Right renal cortex interstitium (tissue), 3 donors: ENCODE measurements at places on chromosomes 12 and 14.

DNA sequence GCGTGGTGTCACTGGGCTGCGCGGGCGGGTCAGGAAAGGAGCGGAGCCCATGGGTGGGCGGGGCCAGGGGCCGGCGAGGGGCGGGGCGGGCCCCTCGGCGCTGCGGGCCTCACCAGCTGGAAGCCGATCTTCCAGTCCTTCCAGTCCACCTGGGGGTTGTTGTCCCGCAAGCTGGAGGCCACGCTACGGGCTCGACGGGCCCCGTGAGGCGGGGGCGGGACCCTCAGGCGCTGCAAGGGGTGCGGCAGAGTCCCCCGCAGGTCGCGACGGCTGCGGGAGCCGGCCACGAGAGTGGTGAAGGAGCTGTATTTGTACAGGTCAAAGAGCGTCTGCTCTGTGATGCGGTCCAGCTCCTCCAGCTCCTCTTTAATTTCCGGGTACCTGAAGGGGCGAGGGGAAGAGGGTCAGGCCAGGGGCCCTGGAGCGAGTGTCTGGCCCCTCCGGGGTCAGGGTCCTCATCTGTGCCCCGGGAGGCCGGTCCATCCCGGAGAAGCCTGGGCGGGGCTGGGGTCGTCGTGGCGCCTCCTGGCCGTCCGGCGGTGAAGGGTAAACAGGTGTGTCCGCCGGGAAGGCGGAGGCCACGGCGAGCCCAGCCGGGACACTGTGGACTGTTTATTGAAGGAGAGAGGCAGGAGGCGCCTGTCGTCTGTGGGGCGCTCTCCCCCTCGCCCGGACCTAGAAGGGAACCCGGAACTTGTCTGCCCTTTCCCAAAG, 11.9 kb downstream of the SCNN1A start:
- no peak for DNase-seq

GRCh38 chr14:22884738-22885523, 1.9 kb downstream of the REM2 start:
- DNase-seq = no peak

DNA sequence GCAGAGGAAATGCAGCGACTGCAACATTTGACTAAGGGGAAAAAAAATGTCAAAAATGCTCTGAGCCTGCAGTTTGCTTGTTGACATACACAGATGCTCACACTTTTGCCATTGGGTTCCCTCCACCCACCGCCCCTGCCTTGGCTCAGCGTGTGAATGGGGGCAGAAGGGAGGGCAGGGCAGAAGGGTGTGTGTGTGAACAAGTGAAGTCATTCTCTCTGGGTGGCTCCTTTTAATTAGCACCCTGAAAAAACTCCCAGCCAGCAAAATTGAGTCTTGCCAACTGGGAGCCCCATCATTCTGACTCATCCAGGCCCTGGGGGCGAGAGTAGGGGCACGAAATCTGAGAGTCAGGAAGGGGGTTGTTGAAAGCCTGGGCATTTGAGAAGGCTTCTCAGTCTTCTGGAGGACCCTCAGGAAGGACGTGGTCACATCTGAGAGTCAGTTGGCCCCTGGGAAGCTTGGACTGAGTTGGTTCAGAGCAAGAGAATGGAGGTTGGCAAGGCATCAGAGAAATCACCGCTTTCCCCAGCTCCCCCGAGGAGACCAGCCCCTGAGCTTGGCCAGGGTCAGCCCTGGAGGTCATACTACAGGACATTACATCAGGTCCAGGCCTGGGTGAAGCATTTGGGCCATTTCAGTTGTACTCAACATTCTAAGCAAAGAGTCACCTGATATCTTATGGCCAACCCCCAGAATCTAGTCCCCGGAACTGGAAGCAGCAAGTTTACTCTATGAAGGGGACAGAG, 22.7 kb upstream of the KRT78 start:
- no peak for DNase-seq

GRCh38 chr12:132162508-132163031, 18.3 kb downstream of the NOC4L start:
- DNase-seq = no peak

- no peak for DNase-seq
Measured at GRCh38 chr12:16325426-16325825, 22.0 kb upstream of the MGST1 start.

DNA sequence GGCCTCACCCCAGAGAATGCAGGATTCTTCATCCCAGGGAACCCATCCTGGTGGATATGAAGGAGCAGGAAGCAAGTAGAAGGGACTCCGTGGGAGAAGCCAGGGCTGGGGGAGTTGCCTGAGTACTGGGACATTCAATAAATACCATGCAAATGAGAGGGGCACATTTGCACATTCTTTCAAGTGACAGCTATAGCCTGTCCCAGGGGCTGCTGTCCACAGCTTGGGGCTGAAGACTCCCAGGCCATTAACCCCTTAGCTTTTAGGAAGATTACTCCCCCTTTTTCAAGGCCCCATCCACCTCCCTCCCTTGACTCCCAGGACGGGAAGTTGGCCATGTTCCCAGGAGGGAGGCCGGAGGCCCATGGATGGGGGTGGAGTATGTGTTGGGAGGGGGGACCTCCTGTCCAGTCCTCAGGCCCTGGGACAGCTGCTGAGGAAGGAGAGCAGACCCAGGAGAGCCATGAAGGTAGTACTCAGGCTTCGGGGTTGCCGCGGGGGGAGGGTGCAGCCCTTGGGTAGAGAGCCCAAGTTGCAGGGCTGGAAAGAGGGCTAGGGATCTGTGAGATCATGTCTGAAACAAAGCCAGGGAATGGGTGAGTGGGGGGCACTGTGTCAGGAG, 974 bp upstream of the TNS2 start:
- no peak for DNase-seq

- no peak for DNase-seq
Measured at GRCh38 chr14:68462683-68463082, 330.2 kb downstream of the ZFP36L1 start.

DNA sequence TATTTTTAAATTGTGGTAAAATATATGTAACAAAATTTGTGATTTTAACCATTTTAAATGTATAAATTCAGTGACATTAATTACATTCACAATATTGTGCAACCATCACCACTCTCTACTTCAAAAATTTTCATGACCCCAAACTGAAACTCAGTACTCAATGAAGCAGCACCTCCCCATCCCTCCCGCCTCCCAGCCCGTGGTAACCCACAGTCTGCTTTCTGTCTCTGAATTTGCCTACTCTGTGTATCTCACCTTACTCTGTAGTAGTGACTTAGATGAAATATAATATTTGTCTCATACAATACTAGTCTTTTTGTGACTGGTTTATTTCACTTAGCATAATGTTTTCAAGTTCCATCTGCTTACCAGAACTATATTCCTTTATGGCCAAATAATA, 36.2 kb downstream of the EML1 start:
- no peak for DNase-seq

DNA sequence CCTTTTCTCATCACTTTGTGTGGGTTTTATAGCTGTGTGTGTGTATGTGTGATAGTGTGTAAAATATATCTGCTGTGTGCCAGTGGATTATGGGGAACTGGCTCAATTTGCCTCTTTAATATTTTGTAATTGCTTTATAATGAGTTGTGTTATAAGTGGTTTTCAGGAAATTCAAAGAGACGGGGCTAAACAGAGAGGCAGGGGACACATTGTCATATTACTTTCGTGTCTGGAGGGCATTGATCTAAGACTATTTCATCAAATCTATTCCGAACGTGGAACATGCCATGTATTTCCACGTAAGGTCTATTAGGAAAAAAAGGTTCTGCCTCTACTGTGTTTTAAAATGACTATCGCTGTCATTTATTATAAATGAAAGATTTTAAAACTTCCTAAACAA, 793.2 kb upstream of the TMEM132C start:
- DNase-seq = no peak

GRCh38 chr12:39867631-39868327, 238.1 kb downstream of the SLC2A13 start:
- no peak for DNase-seq

DNA sequence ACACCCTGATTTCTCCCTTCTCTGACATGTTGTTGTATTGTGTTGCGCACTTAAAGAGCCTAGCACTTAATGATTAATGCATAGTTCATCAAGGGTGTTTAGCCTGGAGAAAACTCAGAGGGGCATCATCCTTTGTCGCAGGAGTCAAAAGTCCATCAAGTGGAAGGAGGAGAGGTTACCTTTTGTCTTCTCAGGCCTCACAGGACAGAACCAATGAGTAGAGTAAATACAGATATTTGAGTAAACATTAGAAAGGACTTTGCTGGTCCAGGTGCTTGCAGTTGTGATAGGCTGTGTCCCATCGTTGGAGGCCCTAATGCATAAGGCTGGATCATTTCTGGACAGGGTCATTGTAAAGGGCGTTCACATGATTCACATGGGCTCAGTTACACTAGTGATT, 430.9 kb downstream of the PCNX1 start:
- no peak for DNase-seq

GRCh38 chr14:41859336-41859735, 252.7 kb downstream of the LRFN5 start:
- DNase-seq = no peak

GRCh38 chr14:99937475-99938244, 127.6 kb upstream of the EVL start:
- no peak for DNase-seq

DNA sequence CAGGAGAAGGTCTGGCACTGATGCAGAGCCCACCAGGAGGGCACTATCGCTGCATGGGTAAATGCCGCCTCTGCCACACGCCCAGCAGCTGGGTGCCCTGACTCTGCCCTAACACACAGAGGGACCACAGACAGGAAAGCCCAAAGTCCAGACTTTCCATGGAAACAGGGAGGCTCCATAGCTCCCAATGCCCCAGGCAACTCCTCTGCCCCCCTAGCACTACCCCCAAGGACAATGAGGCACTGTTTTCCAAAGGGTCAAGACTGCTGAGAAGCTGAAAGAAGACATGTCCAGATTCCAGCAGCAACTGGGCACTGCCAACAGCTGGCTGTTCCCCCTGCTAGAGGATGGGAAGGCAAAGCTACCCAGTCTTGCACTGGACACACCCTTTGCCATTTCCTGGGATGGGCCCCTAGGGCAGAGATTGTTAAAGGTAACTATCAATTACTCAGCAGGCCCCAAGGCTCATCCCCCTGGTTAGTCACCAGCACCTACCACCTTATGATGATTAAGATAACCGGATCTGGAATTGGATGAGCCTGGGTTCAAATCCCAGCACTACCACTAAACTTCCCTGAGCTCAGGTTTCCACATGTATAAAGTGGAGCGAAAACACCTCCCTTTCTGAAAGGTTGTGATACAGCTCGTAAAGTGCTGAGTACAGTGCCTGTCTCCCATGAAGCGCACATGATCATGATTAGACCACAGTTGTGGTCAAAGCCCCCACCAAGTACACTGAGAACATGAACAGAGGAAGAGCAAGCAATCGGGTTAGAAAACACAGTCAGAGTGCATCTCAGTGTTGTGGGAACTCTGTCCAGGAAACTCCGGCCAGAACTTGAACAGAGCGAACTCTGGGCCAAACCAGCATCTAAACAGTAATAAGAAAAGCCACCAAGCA, 3.3 kb downstream of the PXN start:
- DNase-seq = no peak

GRCh38 chr14:59297071-59297776, 108.8 kb downstream of the DAAM1 start:
- no peak for DNase-seq

DNA sequence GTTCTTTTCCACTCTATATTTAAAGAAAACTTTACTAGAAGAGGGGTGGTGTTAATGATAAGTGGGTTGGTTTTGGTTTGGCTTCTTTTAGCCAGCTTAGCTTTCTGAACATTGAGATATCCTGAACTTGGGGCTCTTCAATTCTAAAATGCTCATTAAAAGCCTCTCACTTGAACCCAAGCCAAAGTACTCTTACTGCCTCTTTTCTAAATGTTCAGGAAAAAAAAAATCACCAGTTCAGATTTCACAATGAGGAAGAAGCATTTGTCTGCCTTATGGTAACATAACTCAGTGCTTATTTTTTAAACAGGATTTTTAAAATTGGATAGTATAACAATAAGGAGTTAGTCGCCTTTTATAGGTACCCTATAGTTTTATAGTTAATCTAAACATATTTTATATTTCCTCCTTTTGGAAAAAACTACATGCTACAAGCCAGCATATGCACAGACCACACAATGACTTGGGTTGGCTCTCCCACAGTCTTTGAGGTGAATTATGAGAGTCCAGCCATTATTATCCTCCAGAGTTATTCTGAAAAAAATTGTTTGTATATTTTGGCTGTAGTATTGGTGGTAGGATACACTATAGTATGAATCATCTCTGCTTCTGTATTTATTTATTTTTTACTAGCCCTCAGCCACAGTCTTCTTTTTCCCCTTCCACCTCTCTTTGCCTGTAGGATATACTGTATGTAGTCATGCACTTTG, 195.5 kb upstream of the TMPO start:
- no peak for DNase-seq

DNA sequence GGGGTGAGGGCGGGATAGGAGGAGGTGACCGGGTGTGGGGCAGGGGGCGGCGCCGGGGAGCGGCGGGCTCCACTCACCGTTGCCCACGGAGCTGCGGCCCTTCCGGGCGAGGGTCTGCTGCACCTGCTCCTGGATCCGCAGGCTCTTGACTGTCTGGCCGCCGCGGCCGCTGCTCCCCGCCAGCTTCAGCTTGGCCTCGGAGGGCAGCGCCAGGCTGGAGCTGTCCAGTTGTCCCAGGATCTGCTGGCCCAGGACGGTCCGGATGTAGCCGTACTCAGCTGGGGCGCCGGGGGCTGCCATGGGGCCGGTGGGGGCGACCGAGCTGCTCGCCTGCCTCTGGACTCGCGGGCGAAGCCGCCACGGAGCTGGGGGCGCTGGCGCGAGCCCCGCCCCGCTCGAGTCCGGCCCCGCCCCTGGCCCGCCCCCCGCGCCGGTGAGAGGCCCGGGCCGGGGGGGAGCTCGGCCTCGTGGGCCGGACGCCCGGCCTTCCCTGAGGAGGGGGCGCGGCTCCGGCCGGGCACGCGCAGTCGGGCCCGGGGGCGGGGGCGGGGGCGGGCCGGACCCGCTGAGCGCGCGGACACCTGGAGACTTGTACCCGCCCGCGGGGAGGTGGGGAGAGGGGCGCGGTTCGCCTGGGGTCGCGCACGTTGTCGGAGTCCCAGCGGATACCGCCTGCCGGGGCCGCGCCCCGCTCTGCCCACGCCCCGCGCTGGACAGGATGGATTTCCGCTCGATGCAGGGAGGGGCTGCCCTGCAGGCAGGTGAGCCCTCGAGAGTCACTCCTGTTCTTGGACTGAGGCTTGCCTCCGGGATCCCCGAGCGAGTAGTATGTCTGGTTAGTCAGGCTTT, at the start of gene PKP2:
Gene PKP2, minus strand, starts transcription at position 346 of the 849 bp plus-strand sequence. Its CDS starts 46 bp downstream, at position 300.
- no peak for DNase-seq

- DNase-seq = no peak
Measured at GRCh38 chr14:22955702-22956569, 954 bp downstream of the HAUS4 start.

- no peak for DNase-seq
Measured at GRCh38 chr14:106845286-106846087, 1319.1 kb downstream of the TMEM121 start.

DNA sequence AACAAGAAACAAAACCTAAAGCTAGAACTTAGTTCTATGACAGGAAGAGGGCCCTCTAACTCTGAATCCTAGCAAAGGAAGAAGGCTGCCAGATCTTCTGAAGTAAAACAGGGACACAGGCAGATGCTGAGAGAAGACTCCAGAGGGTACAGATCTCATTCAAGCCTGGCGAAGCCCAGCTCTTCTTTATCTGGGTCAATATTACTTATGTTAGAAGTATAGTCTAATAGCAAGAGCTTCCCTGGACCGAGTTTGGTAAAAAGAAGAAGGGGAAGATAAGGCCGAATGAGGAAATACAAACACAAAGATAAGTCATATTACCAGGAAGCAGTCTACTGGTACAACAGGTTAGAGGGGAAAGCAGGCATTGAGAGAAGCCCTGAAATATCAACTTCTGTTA, 79.9 kb upstream of the CCDC91 start:
- DNase-seq = no peak

- no peak for DNase-seq
Measured at GRCh38 chr12:39205969-39206368, 237.0 kb downstream of the KIF21A start.
